ENCODE measurements at places on chromosomes 7 and 10.

DNA sequence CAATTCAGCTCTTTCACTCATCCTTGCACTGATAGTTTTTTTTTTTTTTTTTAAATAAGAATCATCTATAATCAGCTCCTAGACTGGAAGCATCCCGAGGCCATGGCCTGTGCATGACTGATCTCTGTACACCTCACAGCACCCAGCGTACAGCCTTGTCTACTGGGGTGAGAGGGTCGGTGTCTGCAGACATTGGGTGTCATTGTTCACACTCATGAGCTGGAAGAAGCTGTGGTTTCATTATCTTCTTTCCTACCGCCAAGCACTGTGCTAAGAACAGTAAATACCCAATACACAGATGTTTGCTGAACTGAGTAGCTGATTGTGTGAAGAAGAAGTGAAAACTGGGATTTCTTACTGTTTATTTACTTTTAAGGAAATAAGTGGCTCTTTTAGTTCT, 123.6 kb downstream of the CLEC2L start:
- no peak for DNase-seq

DNA sequence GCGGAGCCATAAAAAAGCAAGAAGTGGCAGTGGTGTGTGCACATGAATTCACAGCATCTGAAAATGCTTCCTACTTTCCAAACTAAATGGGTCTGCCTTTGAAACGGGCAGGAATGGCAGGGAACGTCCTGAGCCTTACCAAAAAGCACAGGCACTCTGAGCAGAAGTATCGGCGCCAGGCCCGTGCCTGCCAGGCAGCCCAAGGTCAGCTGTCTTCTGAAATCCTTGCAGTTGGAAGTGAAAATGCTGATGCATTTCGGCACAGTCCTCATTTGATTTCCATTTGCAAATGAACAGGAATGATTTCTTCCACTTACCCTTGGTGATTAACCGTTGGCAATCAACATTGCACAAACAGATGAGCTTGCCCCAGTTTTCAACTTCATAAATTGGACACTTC, 47.6 kb upstream of the MNX1 start:
- DNase-seq: no peak

- DNase-seq: no peak
These were observed 81.4 kb downstream of the VWA2 start for GRCh38 chr10:114320249-114321116.

DNA sequence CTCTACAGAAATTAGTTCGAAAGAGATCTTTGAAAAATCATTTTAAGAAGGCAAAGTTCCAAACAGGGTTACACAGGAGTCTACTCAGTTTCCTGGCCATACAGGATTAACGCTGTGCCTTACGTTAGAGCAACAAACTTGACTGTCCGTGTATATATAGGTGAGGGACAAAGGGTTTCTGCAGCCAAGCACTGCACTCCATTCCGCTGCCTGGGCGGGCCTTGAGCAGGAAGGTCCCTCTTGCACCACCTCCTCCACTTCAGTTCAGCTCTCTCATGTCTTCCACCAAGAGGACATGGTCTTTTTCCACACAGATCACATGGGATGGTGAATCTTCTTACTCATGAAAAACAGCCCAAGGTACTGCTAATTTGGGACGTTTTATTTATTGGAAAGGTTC, 43.2 kb downstream of the MCMBP start:
- DNase-seq: no peak

- DNase-seq: no peak
These were observed 380.4 kb upstream of the SORCS1 start for GRCh38 chr10:107544706-107545520.

DNA sequence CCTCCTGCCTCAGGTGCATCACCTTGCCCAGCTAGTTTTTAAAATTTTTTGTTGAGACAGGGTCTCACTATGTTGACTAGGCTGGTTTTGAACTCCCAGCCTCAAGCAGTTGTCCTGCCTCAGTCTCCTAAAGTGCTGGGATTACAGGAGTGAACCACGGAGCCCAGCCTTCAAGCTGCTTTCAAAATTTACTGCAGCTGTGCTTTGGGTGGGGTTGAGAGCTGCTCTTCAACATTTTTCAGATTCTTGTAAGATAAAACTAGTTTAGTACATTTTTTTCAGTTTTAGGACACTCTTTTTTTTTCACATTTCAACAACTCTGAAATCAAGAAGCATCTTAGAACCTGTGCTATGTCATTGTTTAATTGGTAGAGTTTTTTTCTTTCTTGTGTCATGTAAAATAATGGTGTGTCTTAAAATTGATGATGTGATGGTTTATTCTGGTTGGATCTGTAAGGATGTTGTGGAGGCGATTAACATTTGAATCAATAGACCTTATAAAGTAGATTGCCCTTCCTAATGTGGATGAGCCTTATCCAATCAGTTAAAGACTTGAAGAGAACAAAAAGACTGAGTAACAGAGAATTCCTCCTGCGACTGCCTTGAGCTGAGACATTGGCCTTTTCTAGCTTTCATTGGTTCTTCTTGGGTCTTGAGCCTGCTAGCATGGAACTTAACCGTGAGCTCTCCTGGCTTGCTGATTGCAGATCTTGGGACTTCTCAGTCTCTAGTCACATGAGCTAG, 13.5 kb downstream of the PLEKHA8 start:
- DNase-seq: no peak

- DNase-seq: peak; percentile 74
These were observed 3.4 kb upstream of the MUC12 start for GRCh38 chr7:100965723-100966541.
